Mesothelial cell of epicardium (in vitro differentiated cells): ENCODE measurements at places on chromosomes 2 and 18.

- DNase-seq: no peak
Measured at GRCh38 chr2:179031731-179032408, 18.1 kb downstream of the CCDC141 start.

GRCh38 chr2:215685238-215685990 is 249.5 kb upstream of the FN1 start:
- no peak for DNase-seq

DNA sequence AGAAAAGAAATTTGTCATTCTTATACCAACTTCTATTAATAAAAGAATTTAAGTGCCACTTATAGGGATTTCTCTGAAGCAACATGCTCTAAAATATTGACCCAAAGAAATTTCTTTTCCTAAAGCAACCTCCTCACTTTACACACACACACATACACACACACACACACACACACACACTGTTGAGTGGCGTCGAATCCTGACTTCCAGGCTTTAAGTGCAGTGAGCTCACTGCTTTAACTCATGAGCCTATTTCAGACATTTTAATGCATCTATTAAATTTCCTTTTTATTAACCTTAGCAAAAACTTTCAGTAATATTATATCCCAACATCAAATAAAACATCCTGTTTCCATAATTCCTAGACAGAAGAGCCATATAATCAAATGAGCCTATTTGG is 229.1 kb upstream of the ACVR2A start:
- DNase-seq: no peak

DNA sequence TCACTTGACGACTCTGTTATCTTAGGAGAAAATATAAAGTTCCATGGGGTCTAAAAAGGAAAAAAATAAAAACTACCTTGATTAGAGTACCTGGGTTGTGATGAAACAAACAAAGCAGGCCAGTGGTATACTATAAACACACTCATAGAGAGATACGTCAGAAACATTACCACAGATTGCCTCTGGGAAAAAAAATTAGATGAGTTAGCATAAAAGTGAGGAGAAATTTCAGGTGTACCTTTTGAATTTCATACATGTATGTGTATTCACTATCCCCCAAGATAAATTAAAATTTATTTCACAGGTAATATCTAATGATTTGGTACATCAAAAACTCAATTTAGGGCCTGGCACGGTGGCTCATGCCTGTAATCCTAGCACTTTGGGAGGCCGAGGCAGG is 18.2 kb downstream of the WDR33 start:
- no peak for DNase-seq

GRCh38 chr2:184780944-184781343 is 182.6 kb downstream of the ZNF804A start:
- DNase-seq: no peak
